ENCODE measurements at places on chromosomes 11 and 22. TPM values are rescaled to one million over a fixed set of nuclear protein-coding genes. Genes with fewer than 3 reads are reported as not detected.

Gene SYT9
- total RNA-seq: not detected

Gene TECTA
- 0.14 TPM for total RNA-seq

Gene RHBDD3
- total RNA-seq: 20.9 TPM

Gene OR51D1
- total RNA-seq: not detected

Gene RAG2
- not detected for total RNA-seq

Gene MS4A6E
- total RNA-seq: not detected

Gene ANGPTL5
- total RNA-seq: not detected

Gene OR6T1
- total RNA-seq: not detected

Gene IRAG1
- total RNA-seq: 66.3 TPM

Gene ATG13
- 86.8 TPM for total RNA-seq

Gene WNT7B
- total RNA-seq: 0.05 TPM

Gene CDKN1C
- not detected for total RNA-seq

Gene C11orf91
- 0.61 TPM for total RNA-seq

Gene CWC15
- total RNA-seq: 60.6 TPM

Gene OR2AG1
- total RNA-seq: not detected

Gene MS4A8
- total RNA-seq: not detected

Gene ARSA
- 33.5 TPM for total RNA-seq

Gene NDUFA6
- 87.8 TPM for total RNA-seq

Gene TMEM45B
- not detected for total RNA-seq

Gene APOBEC3G
- 7.0 TPM for total RNA-seq

Gene CRYBA4
- not detected for total RNA-seq

Gene LRFN4
- 37.2 TPM for total RNA-seq

Gene ADM2
- total RNA-seq: 3.4 TPM

Gene OR6A2
- total RNA-seq: not detected

Gene EML3
- total RNA-seq: 37.2 TPM

Gene MYOD1
- total RNA-seq: not detected

Gene UBE4A
- total RNA-seq: 57.6 TPM

Gene NLRX1
- total RNA-seq: 14.8 TPM

Gene RTN4R
- 0.74 TPM for total RNA-seq

Gene CDC45
- total RNA-seq: 8.9 TPM

Gene CACNA1I
- total RNA-seq: not detected

Gene OR52I2
- total RNA-seq: not detected

Gene CCDC134
- total RNA-seq: 8.8 TPM

Gene OR9I1
- total RNA-seq: not detected

Gene MRGPRF
- total RNA-seq: 66.1 TPM

Gene OR52A1
- not detected for total RNA-seq

Gene HTR3A
- not detected for total RNA-seq

All from HFFc6 (cell line).